ENCODE measurements at places on chromosomes 3 and 15.

GRCh38 chr3:29854821-29855220 is 574.0 kb downstream of the RBMS3 start:
- no peak for DNase-seq

- DNase-seq, result no peak
Observed at GRCh38 chr15:69782139-69782658, 315.5 kb downstream of the TLE3 start.

- DNase-seq, result no peak
Observed at GRCh38 chr3:142981108-142981507, 17.6 kb upstream of the PAQR9 start.

DNA sequence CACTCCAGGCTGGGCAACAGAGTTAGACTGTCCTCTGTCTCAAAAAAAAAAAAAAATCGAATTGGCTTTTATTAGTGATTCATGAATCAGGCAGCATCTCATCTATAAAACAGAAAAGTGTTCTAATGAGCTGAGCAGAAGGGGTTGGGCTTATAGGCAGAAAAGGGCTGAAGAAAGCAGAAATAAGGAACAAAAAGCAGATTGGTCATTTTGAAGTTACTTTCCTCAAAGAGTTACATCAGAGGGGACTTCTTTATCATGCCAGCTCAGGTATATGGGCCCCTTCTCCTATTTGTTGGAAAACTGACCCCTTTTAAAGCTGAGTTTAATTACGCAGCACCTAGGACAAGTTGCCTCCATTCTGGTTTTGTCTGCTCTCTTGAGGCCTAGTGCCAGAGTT is 722 bp upstream of the POGLUT1 start:
- DNase-seq, result no peak

- no peak for DNase-seq
Observed at GRCh38 chr3:63986146-63986545, 37.1 kb downstream of the PSMD6 start.

- DNase-seq, result no peak
Observed at GRCh38 chr15:39942753-39943150, 8.8 kb downstream of the EIF2AK4 start.

GRCh38 chr3:109125902-109126301 is 8.0 kb upstream of the MORC1 start:
- DNase-seq, result no peak

DNA sequence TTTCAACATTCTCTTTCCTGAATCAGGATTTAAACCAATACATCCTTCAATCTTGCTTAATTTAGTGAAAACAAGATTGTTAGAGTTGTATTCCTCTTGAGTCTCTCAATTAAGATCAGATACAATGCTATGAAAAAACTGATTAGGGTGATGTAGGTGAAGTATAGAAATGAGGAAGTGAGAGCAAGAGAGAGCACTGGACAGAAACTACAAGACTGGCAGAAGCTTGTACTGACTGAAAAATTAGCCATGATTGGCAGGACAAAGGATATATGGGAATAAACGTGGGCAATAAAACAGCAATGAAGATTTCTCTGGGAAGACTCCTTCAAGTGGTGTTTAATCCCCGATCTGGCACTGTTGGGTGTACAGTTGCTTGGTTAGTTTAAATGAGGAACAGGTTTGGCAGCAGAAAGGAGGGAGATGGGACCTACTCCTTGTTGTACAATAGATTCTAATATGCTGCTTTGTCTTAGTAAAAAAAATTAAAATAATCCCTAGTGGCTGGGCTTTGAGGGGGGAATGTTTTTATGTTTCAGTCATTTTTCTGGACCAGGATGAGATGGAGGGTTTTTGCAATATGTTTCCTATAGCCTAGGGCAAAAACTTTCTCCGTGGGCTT is 252.7 kb downstream of the SLC9A9 start:
- no peak for DNase-seq

- DNase-seq, result no peak
Observed at GRCh38 chr15:39283531-39283930, 297.3 kb upstream of the THBS1 start.

- DNase-seq, result no peak
Observed at GRCh38 chr3:111737047-111737705, 121.9 kb upstream of the PHLDB2 start.

DNA sequence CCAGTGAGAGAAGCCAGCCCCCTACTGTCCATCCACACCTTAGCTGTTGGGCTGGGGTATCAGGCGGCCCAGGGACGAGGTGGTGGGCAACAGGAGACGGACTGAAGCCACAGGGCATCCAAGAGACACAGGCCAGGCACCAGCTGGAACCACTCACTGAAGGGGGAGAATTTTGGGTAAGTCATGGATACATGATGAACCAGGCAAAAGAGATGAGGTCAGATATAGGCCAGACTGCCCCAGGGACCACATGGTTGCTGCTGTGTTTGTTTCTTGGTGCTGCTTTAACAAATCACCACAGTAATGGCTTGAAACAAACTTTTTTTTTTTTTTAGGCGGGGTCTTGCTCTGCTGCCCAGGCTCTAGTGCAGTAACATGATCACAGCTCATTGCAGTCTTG is 66.4 kb downstream of the SEMA5B start:
- DNase-seq, result no peak

DNA sequence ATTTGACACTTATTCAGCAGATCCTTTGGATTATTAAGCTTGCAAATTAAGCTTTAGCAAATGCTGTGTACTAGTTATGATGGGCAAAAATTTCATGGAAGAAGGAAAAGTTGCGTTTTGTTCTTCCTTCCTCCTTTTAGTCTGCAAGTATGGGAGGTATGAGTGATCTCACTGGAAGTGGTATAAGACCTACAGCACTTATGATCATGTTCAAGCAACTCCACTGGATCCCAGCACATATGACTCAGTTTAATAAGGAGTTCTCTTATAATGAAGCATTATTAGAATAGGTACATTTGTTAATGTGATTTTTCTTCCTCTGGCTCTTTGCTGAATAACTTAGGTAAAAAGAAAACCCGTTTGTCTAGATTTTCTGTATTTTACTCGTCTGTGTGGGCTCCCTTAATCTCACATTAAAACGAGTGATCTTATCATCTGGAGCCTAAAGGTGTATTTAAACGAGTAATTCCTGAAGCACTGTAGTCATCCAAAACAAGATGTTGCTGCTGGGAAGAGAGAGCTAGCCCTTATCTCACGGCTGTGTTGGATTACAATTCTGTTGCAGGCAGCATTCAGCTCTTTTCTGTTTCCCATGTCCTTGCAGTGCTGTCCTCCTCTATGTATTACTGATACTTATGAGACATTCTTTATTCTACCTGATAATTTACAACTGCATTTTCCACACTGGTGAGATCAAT is 264.9 kb downstream of the GBE1 start:
- DNase-seq, result no peak

GRCh38 chr3:181913254-181913653 is 201.5 kb downstream of the SOX2 start:
- DNase-seq, result no peak

- no peak for DNase-seq
Observed at GRCh38 chr3:188937389-188937788, 234.4 kb upstream of the TPRG1 start.

GRCh38 chr3:72311425-72311824 is 526.5 kb upstream of the PROK2 start:
- no peak for DNase-seq

DNA sequence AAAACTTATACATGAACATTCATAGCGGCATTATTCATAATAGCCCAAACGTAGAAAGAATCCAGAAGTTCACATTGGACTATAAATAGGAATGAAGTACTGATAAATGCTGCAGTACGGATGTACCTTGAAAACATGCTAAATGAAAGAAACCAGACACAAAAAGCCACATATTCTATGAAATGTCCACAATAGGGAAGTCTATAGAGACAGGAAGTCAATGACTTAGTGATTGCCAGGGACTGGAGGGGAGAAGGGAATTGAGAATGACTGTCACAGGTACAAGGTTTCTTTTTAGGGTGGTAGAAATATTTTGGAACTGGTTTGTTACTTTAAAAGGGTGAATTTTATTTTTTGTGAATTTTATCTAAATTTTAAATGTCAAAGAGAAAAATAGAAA is 71.4 kb upstream of the SKOR1 start:
- no peak for DNase-seq

DNA sequence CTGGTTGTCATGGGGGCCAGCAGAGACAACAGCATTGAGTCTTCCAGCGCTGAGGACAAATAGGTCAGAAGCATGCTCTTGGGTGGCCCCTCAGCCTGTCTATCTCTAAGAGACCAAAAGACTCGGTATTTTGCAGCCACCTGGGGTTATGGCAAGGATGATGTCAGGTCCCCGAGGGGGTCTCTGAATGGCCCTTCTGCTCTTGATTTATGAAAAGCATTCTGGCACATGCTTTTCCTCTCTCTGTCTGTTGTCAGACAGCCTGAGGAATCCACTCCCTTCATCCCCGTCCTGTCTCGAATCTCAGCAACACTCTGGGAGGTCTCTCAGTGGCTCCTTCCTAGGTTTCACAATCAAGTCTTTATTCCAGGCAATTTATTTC is 156.6 kb upstream of the RGMA start:
- no peak for DNase-seq

DNA sequence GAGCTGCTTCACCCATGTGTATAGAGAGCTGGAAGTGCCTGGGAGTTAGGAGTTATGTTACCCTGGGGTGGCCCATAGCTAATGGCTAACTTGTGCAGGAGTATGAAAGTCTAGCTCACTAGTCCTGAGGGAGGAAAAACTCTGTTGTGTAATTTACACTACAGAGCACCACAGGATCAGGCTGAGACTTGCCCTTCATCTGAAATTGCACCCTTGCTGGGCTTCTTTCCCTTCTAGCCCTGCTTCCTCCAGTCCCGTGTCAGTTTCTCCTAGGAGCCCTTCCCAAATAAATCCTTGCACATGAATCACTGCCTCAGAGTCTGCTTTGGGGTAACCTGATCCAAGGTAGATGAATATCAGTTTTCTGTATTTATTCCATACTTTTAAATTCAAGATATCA is 40.0 kb downstream of the CTXND1 start:
- no peak for DNase-seq

DNA sequence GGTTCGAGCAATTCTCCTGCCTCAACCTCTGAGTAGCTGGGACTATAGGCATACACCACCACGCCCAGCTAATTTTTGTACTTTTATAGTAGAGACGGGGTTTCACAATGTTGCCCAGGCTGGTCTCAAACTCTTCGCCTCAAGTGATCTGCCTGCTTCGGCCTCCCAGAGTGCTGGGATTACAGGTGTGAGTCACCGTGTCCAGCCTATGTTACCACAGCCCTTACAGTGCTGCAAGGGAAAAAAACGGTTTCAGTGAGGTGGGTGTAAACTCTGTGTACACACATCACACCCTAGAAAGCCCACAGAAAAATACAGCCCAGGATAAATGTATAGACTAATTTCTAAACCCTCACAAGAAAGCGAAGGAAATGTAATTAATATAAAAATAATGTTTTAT is 103.5 kb upstream of the AKAP13 start:
- DNase-seq, result no peak

DNA sequence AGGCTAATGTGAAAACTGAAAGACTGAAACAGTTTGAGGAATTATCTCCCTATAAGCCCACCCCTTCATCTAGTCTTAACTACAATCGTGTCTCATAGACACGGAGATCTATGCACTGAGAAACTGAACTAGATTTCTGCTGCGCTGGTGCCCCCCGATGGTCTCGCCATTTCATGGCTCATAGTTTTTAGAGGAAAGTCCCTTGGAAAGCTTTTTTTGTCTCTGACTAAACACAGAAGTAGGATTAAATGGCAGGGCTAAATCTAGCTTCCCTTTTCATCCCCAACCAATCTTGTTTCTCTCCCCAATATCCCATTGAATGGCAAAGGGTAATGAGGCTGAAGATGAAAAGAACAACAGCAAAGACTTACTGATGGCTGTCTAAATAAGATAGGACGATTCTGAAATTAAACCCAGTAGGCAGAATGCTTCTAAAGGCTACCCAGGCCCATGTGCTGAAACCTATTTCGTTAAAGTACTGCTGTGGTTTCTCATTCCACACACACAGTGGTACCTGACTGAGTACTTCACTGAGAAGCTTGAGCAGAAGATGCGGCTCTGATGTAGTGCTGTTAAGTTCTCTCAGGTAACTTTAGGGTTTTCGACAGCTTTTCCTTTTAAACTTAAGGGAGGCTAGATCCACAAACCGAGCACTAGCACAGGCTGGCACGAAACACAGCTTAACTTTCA is 142.7 kb downstream of the GADL1 start:
- peak; percentile 66 for DNase-seq

- DNase-seq, result no peak
Observed at GRCh38 chr3:117019082-117019713, 309.6 kb downstream of the TUSC7 start.

GRCh38 chr15:70466305-70466704 is 297.1 kb downstream of the UACA start:
- DNase-seq, result no peak

DNA sequence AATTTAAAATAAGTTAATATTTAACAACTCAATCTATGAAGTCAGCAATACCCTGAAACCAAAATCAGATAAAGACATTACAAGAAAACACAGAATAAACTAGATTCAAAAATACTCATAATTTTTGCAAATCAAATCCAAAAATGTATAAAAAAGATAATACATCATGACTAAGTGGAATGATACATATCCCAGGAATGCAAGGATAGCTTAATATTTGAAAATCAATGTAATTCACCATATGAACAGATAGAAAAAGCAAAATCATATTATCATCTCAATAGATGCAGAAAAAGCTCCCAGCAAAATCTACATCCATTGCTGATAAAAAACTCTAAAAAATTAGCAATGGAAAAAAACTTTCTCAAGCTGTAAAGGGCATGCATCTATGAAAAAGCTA is 70.5 kb downstream of the SETMAR start:
- no peak for DNase-seq

DNA sequence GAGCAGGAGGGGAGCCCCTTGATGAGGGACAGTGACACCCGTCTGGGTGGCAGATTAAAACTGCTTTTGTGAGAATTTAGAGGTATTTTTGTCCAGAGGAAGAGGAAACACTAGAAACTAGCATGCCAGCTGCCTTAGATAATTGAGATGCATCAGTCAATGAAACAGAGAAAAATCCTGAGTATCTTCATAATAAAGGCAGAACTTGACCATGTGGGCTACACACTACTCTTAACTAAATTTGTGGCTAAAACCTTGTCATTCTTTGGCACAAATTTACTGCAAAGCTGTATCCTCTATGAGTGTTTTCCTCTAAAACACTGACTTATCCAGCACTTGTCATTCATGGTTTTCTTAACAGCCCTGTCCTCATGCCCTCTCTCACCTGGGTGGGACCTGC is 259.7 kb upstream of the TPM1 start:
- no peak for DNase-seq

- no peak for DNase-seq
Observed at GRCh38 chr3:184718431-184718830, 6.6 kb upstream of the MAGEF1 start.

- no peak for DNase-seq
Observed at GRCh38 chr3:43582866-43583265, 38.9 kb downstream of the ANO10 start.

GRCh38 chr3:42081838-42082473 is 9.2 kb upstream of the TRAK1 start:
- no peak for DNase-seq

- DNase-seq, result no peak
Observed at GRCh38 chr15:47586653-47587224, 130.6 kb upstream of the SEMA6D start.

GRCh38 chr3:64728994-64729393 is 41.2 kb upstream of the ADAMTS9 start:
- no peak for DNase-seq

- DNase-seq, result no peak
Observed at GRCh38 chr15:49747340-49747739, 126.5 kb downstream of the DTWD1 start.
